ENCODE measurements at places on chromosomes 5 and 9.

GRCh38 chr9:109452761-109453160 lies 45.3 kb downstream of the PTPN3 start:
- no peak for DNase-seq

GRCh38 chr9:86549920-86550319 lies 195.7 kb upstream of the TUT7 start:
- DNase-seq, result no peak

- no peak for DNase-seq
Observed at GRCh38 chr9:23821375-23822181, 4.5 kb downstream of the ELAVL2 start.

DNA sequence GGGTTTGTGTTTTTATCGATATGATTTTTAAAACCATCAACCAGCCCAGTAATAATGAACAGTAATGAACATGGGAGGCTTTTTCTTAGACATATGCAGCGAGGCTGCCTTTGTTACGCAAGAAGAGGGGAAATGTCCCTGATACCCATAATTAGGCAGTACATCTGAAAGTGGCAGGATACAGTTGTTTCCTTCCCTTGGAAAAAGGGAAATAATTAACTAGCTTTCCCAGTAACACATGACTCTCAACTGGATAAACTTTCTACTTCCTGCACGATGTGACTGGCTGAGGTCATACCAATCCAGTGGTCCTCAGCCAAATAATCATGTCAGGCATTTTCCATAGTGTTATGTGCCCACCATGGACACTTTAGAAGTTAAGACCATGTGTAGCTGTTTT lies 431.6 kb upstream of the C9orf72 start:
- DNase-seq, result no peak

DNA sequence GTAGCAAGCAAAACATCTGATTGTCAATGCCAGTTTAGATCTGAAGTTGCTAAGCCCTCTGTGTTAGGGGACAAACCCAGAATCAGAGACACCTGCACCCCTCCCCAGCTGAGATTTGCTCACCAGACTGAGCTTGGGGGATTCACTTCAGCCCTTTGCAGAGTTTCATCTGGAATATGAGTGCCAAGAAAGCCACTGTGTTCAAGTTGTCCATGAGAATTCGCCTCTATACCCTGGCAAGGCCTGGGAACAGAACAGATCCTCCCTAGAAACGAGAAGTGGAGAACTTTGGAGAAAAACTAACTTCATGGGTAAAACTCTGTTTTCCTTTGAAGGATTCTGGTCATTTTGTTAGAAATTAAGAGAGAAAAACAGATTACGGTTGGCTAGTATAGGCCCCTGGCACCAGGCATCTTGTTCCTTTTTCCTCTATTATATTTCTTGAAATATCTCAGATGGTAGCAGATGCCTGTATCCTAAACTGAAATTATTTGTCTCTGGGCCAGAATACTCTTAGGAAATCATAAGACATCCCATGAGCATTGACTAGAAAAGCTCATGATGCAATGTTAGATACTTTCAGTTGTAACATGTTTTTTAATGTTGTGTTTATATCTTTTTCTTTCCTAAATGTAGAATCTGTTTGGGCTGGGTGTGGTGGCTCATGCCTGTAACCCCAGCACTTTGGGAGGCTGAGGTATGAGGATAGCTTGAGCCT lies 64.4 kb downstream of the SNX18 start:
- no peak for DNase-seq

Data from CD4-positive, CD25-positive, alpha-beta regulatory T cell (primary cell).